ENCODE measurements at places on chromosomes 1 and 21.

GRCh38 chr1:21909787-21910503 lies 27.2 kb downstream of the HSPG2 start:
- DNase-seq, result no peak

DNA sequence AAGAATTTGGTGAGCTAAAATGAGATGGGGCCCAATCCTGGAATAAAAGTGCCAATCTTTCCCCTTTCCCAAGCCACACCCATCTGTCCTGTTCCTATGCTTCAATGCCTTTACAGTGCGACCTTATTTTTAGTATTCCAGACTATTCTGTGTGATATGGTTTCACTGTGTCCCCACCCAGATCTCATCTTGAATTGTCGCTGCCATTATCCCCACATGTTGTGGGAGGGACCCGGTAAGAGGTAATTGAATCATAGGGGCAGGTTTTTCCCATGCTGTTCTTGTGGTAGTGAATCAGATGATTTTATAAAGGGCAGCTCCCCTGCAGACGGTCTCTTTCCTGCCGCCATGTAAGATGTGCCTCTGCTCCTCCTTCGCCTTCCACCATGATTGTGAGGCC lies 129.3 kb upstream of the KIF26B start:
- no peak for DNase-seq

- peak; percentile 75 for DNase-seq
Measured at GRCh38 chr1:155989242-155990004, 11.1 kb upstream of the ARHGEF2 start.

- DNase-seq, result peak; percentile 44
Measured at GRCh38 chr21:26140164-26140579, 30.4 kb downstream of the APP start.

DNA sequence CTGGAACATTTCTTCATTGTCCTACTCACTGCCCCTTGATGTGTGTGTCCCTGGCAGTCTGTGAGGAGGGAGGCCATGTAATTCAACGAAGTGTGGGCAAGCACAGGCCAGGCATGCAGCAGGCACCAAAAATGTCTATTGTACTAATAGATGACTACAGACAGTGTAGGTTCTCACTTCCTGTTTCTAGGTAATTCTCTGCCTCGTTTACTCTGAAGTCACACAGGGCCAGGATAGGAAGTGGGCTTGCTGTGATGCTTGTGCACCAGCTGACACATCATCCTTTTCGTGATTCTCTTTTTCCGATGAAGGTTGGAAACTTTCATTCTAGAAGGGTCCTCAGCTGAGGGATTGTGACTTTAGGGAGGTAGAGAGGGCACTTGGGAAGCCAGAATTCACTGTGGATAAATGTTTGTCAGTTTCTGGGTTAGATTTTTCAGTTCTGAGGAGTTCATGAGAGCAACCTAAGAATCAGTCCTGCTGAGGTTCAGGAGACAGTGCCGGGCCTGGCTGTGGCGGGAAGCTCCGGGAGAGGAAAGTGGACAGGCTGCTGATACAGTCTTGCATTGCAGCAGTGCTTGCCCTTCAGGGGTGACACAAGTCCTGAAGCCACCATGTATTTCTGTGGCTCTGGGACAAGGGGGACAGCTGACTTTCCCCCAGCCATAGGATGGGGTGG lies 4.3 kb upstream of the CSF1 start:
- no peak for DNase-seq

GRCh38 chr1:43781574-43781973 lies 74.2 kb downstream of the ST3GAL3 start:
- DNase-seq, result no peak

DNA sequence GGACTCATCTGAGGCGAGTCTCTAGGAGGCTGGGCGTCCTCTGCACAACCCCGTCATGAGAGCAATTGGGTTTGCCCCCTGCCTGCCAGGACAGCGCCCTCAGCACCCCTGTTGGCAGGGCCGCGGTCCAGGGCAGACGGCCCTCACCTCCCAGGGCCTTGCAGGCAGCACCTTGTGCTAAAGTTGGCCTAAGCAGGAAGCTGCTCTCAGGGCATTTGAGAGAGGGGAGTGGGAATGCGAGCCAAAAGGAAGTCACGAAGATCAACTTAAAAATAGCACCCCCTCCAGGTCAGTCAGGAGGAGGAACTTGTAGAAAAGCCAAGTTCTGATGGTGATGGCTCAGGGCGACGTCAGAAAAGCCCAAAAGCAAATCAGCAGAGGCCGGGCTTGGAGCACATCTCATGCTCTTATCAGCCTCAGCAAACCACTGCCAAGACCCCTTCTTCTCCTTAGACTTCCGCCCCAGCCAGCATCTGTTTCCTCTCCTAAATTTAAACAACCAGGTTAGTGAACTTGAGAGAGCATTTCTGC lies 12.6 kb upstream of the ADORA3 start:
- peak; percentile 37 for DNase-seq

GRCh38 chr1:71170925-71171324 lies 90.1 kb upstream of the ZRANB2 start:
- DNase-seq, result no peak

GRCh38 chr1:162213281-162213912 lies 143.9 kb downstream of the NOS1AP start:
- peak; percentile 70 for DNase-seq

DNA sequence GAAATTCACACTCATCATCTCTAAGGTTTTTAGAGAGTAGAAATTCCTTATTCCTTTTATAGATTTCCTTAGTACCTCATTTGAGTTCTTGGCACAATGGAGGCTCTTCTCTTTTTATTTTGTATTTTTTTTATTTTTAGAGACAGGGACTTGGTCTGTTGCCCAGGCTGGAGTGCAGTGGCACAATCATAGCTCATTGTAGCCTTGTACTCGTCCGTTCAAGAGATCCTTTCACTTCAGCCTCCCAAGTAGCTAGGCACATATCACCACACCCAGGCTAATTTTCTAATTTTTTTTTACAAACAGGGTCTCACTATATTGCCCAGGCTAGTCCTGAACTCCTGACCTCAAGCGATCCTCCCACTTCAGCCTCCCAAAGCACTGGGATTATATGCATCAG lies 29.6 kb downstream of the RGL1 start:
- DNase-seq, result no peak

DNA sequence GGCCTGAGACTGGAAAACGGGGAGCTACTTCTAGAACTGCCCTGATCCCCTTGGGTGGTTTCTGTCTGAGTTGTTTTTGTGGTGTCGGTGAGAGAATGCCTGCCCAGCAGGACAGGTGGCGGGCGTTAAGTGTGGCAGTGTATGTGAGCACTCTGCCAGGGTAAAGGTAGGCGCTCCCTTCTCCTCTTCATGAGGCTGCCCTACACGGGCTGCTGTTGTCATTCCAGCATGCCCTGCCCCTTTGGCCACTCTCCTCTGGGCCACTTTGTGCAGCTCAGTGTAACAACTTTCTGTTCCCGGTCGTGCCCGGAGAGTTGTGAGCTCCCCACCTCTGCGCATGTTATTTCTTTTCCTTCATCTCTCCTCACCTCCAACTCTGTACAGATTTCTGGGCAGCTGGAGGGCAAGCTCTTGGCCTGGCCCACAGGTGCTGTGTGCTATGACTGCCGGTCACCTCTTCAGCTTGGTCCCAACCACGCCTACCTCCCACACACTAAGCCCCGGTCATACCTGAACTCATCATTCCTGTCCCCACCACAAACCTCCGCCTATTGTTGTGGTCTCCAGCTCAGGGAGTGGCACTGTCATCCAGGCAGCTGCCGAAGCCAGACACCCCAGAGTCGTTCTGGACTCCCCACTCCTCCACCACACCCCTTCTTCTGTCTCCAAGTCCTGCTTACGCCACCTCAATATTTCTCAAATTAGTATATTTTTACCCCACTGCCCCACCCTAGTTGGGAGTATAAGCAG lies 69.0 kb downstream of the GADD45A start:
- DNase-seq, result no peak

DNA sequence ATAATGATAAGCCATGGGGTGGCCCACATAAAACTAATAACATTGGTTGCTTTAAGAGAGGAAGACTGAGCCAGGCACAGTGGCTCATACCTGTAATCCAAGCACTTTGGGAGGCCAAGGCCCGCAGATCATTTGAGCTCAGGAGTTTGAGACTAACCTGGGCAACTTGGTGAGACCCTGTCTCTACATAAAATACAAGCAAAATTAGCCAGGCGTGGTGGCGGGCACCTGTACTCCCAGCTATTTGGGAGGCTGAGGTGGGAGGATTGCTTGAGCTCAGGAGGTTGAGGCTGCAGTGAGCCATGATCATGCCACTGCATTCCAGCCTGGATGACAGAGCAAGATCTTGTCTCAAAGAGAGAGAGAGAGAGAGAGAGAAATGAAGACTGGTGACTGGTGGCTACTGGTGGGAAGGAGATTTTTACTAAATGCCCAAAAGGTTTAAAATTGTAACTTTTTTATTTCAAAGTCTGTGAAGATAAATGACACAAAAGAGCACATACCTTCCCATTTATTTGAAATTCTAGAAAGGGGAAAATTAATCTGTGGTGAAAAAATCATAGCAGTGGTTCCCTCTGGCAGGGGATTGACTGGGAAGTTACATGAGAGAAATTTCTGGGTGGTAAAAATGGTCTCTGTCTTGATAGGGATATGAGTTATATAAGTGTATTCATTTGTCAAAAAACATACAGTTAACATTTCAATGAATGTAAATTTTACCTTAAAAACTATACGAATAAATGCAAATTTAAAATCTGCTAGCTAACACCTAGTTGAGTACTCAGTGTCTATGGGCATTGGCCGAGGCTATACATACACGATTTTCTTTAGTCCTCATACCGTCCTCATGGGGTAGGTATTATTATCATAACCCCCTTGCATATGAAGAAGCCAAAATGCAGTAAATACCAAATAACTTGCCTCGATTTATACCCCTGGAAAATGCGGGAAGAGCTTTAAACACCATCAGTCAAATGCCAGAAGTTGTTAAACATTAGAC lies 2.2 kb upstream of the NBPF1 start:
- peak; percentile 21 for DNase-seq

DNA sequence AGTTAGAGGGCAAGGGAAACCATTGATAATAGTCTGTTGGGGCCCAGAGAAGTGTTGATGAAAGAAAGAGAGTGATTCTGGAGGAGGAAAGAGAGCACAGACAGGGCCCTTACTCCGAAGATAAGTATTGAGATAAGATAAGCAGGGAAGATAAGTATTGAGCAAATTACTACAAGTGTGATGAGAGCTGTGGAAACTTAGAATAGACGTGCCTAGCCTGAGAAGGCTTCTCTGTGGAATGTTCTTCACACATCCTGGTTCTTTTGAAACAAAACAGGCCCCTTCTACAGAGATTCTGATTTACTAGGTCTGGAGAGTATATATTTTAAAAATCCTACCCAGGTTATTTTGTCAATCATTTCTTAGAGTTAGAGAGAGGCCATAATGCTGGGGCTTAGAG lies 26.4 kb downstream of the FNBP1L start:
- no peak for DNase-seq

- DNase-seq, result no peak
Measured at GRCh38 chr1:29708796-29709703, 472.7 kb downstream of the PTPRU start.

GRCh38 chr1:64173336-64173940 lies 30.0 kb upstream of the UBE2U start:
- no peak for DNase-seq

- DNase-seq, result no peak
Measured at GRCh38 chr1:179151908-179152682, 70.2 kb downstream of the TOR3A start.

DNA sequence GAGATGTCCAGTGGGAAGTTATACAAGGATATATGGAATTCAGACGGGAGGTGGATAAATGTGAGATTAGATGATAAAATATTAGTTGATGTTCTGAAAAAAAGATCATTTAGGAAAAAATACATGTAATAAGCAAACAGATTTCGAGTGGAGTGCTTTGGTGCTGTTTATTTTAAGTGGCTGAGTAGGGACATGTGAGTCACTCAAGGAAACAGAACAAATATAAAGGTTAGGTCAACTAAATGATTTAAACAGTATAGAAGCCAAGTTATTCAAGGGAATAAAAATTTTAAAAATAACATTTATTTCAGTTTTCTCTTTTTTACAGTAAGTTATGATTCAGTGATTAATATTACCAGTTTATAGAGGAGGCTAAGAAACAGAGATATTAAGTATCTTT lies 1046.7 kb upstream of the B3GALT2 start:
- no peak for DNase-seq

DNA sequence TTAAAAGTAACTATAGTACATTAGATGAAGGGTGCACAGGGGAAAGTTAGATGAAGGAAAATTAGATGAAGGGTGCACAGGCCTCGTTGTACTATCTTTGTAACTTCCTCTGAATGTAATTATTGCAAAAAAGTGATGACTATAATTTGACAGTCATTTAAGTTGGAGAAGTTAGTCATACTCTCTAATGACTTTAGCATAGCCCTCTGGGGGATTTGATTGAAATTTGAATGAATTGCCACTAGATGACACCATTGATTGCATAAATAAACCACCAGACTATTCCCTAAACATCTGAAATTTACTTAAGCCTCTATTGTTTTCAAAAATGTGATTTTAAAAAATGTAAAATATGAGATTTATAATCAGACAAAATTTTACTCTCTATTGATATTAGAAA lies 102.6 kb downstream of the TPR start:
- no peak for DNase-seq

- no peak for DNase-seq
Measured at GRCh38 chr1:89607156-89607555, 25.8 kb upstream of the LRRC8C start.

DNA sequence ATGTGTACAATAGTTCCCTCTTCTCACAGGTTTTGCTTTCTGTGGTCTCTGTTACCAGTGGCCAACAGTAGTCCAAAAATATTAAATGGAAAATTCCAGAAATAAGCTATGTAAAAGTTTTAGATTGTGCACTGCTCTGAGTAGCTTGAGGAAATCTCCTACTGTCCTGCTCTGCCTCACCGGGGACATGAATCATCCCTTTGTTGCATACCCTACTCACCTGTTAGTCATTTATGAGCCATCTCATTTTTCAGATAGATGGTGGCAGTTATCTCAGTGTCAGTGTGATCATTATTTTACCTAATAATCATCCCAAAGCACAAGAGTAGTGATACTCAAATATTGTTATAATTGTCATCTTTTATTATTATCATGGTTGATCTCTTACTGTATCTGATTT lies 688.1 kb downstream of the PLA2G4A start:
- no peak for DNase-seq

- no peak for DNase-seq
Measured at GRCh38 chr1:66355756-66356155, 178.2 kb upstream of the SGIP1 start.

- DNase-seq, result no peak
Measured at GRCh38 chr1:201614262-201615015, 75.5 kb downstream of the NAV1 start.
